Endothelial cell of umbilical vein (primary cell): ENCODE measurements at places on chromosomes 7 and 10. TPM values are rescaled to one million over a fixed set of nuclear protein-coding genes. Genes with fewer than 3 reads are reported as not detected.
A peak's percentile ranks its signal among the peaks of the same experiment; 100 is the strongest.

NAT16 gene
- not detected in 2 replicates for total RNA-seq

ZNF25 gene
- total RNA-seq = 5.0 and 5.2 TPM in 2 replicates

CRTAC1 gene
- 0.72 and 3.0 TPM in 2 replicates for total RNA-seq

RPEL1 gene
- total RNA-seq = not detected in 2 replicates

DNA sequence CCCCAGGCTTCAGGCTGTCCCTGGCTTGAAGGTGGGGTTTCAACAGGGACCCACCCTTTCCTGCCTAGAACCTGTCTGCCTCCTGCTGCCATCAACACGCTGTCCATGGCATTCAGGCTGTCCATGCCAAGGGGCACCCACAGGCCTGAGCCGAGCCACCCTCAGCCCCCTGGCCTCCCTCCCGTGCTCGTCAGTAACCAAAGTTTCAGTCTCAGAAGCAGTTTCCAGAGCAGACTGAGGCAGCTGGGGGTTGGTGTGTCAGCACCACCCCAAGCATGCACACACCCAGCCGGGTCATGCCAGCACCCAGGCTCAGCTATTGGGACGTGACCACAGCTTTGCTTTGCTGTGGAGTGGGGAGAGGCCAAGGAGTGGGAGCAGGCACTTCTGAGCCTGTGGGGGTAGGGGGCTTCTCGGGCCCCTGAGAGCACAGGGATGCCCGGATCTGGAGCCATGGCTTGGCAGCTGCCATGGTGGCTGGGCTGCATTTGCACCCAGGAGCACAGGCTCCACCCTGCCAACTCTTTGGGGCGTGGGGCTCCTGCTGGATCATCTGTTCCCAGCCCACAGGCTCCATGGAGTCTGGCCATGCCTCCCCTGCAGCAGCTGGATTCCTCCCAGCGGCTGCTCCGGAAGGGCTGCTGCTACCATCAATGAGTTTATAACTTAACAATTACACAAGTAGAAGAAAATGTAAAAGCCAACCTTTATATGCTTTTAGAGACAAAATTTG is 314.5 kb upstream of the SEMA3C start:
- no peak for DNase-seq
- no peak overlapping the region for H3K4me3 ChIP-seq
- no peaks in the 10 kb centered on the region for H3K27me3 ChIP-seq

DNA sequence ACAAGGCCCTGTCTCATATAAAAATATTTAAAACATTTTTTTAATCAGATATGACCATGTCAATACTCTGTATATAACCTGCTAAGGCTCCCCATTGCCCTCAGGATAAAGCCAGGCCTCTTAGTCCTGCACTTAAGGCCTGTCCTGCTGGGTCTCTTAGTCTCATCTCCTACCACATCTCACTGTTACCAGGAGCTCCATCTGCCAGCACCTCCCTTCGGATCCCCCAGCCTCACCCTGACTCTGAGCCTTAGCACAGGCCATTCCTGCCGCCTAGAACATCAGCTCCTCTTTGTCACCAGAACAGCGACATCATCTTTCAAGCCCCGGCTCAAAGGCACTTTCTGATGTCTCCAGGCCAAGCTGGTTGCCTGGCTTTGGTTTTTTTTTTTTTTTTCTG is 25.7 kb upstream of the GTF2IRD1 start:
- DNase-seq = no peak
- H3K27me3 ChIP-seq = no peaks in the 10 kb centered on the region
- H3K4me3 ChIP-seq = no peak overlapping the region
- H3K27ac ChIP-seq = no peak overlapping the region
- no peaks in the 10 kb centered on the region for H3K4me1 ChIP-seq
- no peaks in the 10 kb centered on the region for H3K36me3 ChIP-seq

DNA sequence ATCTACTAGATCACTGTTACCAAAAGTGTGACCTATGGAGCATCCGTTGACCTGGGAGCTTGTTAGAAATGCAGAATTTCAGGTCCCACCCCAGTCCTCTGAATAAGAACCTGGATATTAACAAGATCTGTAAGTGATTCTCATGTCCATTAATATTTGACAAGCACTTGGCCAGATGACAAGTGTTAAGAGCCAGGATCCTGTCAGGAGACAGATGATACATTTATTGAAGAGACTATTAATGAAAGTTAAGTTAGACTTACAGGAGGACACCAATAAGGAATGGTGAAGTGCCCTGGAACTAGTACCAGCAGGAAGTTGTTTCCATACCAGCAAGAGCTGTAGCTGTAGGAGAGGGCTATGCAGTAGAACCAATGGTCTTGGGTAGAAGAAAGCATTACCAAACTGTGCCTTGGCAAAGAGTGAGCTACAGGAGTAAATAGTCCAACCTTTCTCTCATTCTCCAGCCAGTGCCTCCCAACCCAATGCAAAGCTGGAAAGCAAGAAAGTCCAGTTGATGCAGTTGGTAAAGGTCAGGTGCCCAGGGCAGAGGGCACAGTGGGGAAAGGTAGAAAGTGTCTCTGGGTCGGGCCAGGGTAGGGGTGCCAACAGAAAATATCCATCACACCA is 35.3 kb upstream of the ADD3 start:
- peaks cover 8% of the 10 kb centered on the region for H3K4me1 ChIP-seq
- H3K36me3 ChIP-seq = no peaks in the 10 kb centered on the region
- no peak for DNase-seq
- no peak overlapping the region for H3K4me3 ChIP-seq
- H3K27me3 ChIP-seq = no peaks in the 10 kb centered on the region

DNA sequence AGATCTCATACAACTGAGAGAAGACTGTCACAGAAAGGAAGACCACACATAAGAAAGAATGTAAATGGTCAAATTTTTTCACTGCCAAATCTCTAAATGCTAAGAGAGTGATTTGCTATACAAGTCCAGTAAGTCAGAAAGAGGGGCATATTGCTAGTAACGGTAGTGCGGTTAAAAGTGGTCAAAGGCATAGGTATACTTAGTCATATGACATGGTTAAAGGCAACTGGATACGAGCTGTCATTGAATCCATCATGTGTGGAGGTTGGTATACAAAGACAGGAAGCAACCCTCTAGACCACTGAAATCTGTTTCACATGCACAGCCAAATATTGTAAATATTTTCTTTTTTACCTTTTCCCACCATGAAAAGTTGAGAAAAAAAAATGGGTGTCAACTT is 4.8 kb downstream of the INHBA start:
- H3K4me3 ChIP-seq = peak overlapping the region; percentile 75
- no peaks in the 10 kb centered on the region for H3K27me3 ChIP-seq
- peak; percentile 72 for DNase-seq
- peak overlapping the region; percentile 98 for H3K27ac ChIP-seq
- peaks cover 44% of the 10 kb centered on the region for H3K4me1 ChIP-seq
- no peaks in the 10 kb centered on the region for H3K36me3 ChIP-seq

GRCh38 chr10:96324447-96324846 is 20.2 kb downstream of the DNTT start:
- H3K27me3 ChIP-seq = no peaks in the 10 kb centered on the region
- H3K36me3 ChIP-seq = no peaks in the 10 kb centered on the region
- no peak overlapping the region for H3K27ac ChIP-seq
- no peaks in the 10 kb centered on the region for H3K4me1 ChIP-seq
- H3K4me3 ChIP-seq = no peak overlapping the region

- H3K36me3 ChIP-seq = peaks cover 5% of the 10 kb centered on the region
- no peak overlapping the region for H3K4me3 ChIP-seq
- peak; percentile 86 for DNase-seq
- peaks cover 25% of the 10 kb centered on the region for H3K4me1 ChIP-seq
These were observed 28.9 kb downstream of the BAG3 start for GRCh38 chr10:119680050-119680449.

- H3K36me3 ChIP-seq = no peaks in the 10 kb centered on the region
- no peak overlapping the region for H3K27ac ChIP-seq
- DNase-seq = no peak
- no peaks in the 10 kb centered on the region for H3K27me3 ChIP-seq
These were observed 81.5 kb upstream of the GNAI1 start for GRCh38 chr7:80053124-80053523.

- no peak for DNase-seq
- H3K4me1 ChIP-seq = peaks cover 15% of the 10 kb centered on the region
- no peak overlapping the region for H3K4me3 ChIP-seq
- H3K36me3 ChIP-seq = no peaks in the 10 kb centered on the region
- no peak overlapping the region for H3K27ac ChIP-seq
These were observed 149.7 kb downstream of the WNT2 start for GRCh38 chr7:117173035-117173770.
